Activated CD4-positive, alpha-beta T cell treated with anti-CD3 and anti-CD28 coated beads, Interleukin-2, amount 50 U/mL, for 1 hour (primary cell): ENCODE measurements at places on chromosomes 1 and 21.
A peak's percentile ranks its signal among the peaks of the same experiment; 100 is the strongest.

GRCh38 chr1:82901561-82901960, 1097.4 kb downstream of the TTLL7 start:
- DNase-seq: no peak

GRCh38 chr1:6170742-6171201, 9.3 kb downstream of the CHD5 start:
- no peak for DNase-seq

DNA sequence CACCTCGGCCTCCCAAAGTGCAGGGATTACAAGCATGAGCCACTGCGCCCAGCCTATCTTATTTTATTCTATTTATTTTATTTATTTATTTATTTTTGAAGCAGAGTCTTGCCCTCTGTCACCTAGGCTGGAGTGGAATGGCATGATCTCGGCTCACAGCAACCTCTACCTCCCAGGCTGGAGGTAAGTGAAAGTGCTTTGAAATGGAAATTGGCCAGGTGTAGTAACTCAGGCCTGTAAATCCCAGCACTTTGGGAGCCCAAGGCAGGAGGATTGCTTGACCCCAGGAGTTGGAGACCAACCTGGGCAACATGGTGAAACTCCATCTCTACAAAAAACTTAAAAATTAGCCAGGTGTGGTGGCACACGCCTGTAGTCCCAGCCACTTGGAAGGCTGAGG, 5.1 kb upstream of the DSTYK start:
- DNase-seq: no peak

DNA sequence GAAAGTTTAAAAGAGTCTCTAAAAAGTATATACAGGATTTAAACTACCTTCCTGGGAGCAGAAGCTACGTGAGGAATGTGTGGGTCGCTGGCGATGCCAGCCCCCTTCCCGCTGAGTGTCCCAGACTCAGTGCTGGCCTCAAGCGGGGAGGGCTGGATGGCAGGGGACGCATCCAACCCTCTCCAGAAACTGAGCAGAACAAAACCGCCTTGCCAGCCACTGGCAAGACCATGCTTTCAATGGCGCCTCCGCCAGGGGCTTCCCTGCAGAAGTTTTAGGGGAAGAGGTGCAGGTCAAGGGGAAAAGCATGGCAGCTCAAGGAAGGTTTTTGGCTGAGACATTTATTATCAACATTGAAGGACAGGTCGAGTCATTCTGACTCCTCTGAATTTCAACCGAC, 26.1 kb downstream of the NADK start:
- no peak for DNase-seq

- peak; percentile 63 for DNase-seq
Observed at GRCh38 chr1:180954005-180954800, 41.5 kb downstream of the KIAA1614 start.

GRCh38 chr21:27164208-27165177, 197.6 kb upstream of the ADAMTS5 start:
- no peak for DNase-seq

DNA sequence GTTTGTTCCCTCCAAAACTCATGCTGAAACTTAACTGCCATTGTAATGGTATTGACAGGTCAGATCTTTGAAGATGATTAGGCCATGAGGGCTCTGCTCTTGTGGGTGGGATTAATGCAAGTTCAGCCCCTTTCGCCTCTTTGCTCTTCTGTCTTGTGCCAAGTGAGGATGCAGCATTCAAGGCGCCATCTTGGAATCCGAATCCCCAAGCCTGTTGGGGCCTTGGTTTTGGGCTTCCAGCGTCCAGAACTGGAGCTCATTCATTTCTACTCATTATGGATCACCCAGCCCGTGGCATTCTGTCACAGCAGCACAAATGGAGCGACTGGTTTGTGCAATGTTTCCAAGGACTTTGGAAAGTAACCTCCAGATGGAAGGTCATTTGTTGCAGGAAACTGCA, 5.6 kb downstream of the TTC34 start:
- DNase-seq: no peak

GRCh38 chr1:230303069-230303468, 123.1 kb downstream of the PGBD5 start:
- DNase-seq: no peak

GRCh38 chr1:1755426-1755825, 22.8 kb downstream of the NADK start:
- no peak for DNase-seq

DNA sequence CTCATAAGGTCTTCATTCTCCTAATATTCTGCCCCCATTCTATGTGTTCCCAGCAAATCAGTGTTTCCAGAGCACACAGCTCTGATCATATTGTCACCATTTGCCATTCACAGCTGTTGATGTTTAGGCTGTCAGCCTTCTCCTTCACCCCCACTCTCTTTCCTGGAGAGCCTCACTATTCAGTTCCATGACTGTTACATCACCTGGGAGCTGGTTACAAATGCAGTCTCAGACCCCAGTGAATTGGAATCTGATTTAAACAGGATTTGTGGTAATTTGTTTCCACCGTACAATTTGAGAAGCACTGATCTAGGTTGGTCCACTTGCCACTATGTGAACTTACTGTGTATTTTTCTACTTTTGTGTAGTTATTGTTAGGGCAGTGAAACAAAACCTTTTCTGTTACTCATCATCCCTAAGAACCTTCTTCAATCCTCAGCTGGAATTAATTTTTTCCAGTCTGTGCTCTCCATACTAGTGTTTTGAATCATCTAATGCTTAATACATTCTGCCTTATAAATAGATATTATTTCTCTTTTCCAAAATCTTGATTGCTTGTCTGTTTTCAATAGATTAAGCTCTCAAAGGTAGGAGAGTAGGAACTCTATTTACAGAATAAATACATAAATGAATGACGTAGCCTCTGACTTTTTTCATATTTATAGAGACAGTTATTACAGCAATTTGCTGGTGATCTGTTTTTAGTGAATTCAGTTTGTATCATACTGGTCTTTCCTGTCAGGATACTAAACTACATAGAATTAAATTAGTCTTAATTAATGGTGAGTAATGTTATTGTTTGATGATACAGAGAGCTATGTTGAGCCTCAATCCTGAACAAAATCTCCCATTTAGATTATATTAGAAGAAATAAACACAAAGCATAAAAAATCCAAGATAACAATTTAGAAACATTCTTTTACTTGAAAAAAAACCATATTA, 8.1 kb downstream of the SNX7 start:
- no peak for DNase-seq

DNA sequence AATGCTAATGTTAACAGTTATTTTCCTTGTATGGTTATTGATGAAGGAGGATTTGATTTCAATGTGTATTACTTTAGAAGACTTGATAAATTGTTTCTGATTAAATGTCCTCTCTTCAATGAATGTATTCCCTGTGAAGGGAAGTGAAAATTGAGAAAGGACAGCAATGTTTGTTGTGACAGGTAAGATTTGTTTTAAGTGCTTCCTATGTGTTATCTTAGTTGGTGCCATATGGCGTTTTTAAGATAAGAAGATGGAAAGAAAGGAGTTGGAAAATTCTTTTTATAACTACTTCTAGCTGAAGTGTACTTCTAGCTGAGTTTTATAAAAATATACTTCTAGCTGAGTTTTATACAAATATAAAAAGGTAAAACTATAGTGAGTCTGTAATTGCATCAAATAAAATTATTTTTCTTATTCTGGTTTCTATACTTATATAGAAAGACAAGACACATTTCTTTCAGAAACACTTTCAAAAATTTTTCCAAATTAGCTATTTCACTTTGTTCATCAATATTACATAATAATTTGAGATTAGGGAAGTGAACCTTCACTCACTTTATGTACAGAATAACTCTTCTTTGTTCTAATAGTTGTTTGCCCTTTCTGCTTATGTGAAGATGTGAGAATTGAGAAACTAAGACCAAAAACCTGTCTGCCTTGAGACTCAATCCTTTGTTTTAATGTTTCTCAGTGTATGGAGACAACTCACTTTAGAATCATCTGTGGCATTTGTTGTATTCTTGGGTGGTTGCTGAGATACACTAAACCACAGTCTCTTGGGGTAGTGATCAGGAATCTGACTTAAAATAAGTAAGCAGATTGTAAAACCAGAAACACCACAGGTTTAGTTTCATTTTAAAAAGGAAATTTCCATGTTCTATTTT, 382.9 kb upstream of the B3GALT2 start:
- no peak for DNase-seq

- no peak for DNase-seq
Observed at GRCh38 chr1:215555531-215555930, 11.6 kb upstream of the KCTD3 start.

- no peak for DNase-seq
Observed at GRCh38 chr21:33418691-33419090, 15.5 kb downstream of the IFNGR2 start.

DNA sequence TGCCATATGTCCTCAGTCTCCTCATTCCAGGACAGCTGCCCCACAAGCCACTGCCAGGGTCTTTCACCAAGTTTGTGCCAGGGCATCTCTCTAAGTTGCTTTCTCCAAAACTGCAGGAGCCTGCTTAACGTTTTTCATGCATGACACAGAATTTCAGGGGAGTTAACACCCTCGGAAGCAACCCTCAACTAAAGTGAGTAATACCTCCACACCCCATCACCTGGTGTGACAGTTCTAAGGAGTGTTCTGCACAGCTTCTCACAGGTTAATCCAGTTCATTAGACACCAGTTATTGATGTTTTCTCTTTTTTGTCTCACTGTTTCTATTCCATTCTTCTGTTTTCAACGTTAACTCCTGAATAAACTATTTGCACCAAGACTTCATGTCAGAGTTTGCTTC, 115.0 kb downstream of the BACH1 start:
- no peak for DNase-seq

- no peak for DNase-seq
Observed at GRCh38 chr1:236247286-236247685, 34.5 kb downstream of the ERO1B start.

DNA sequence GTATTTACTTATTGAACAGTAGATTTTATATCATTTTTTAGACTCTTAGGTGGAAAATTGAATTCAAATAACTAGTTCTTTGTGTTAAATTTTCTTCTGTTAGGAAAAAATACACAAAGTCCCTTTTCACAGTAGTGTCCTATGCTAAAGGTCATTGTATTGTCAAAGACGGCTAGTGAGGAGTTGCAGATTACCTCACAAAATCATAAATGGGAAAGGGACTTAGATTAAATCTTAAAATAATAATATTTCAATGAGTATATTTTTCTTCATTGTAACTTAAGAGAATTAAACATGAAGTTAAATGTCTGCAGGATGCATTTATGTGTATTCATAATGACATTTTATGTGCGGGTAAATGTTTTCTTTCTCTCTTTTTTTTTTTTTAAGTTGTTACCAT, 32.7 kb downstream of the LYPLAL1 start:
- DNase-seq: no peak

DNA sequence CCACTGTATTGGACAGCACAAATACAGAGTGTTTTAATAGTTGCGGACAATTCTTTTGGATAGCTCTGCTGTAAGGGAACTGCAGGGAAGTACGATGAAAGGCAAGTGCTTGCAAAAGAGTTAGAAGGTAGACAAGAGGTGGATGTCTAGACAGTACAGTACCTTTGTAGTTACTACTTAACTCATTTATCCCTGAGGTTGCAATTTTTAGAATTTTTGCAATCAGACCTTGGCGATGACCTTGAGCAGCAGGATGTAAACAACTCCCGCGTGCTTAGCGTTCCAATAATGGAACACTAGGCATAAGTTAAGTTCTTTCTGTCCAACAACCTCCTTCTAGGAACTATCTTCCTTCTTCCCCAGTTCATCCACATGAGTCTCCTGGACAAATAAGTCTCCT, 1.9 kb upstream of the SYT14 start:
- DNase-seq: no peak

- no peak for DNase-seq
Observed at GRCh38 chr1:194004146-194004545, 817.7 kb upstream of the B3GALT2 start.

- DNase-seq: no peak
Observed at GRCh38 chr1:28451011-28451410, 54.8 kb upstream of the RCC1 start.

- DNase-seq: no peak
Observed at GRCh38 chr1:17755120-17755519, at the start of gene ACTL8. ACTL8 (plus strand) TSS chr1:17755333; CDS start chr1:17823009, 67,676 bp downstream.

- DNase-seq: no peak
Observed at GRCh38 chr21:26840201-26840600, 5.0 kb downstream of the ADAMTS1 start.

GRCh38 chr1:80384083-80384830, 1377.7 kb upstream of the ADGRL4 start:
- DNase-seq: no peak

GRCh38 chr1:66302815-66303214, 231.1 kb upstream of the SGIP1 start:
- no peak for DNase-seq

GRCh38 chr1:158649052-158649451, 37.5 kb downstream of the SPTA1 start:
- no peak for DNase-seq

DNA sequence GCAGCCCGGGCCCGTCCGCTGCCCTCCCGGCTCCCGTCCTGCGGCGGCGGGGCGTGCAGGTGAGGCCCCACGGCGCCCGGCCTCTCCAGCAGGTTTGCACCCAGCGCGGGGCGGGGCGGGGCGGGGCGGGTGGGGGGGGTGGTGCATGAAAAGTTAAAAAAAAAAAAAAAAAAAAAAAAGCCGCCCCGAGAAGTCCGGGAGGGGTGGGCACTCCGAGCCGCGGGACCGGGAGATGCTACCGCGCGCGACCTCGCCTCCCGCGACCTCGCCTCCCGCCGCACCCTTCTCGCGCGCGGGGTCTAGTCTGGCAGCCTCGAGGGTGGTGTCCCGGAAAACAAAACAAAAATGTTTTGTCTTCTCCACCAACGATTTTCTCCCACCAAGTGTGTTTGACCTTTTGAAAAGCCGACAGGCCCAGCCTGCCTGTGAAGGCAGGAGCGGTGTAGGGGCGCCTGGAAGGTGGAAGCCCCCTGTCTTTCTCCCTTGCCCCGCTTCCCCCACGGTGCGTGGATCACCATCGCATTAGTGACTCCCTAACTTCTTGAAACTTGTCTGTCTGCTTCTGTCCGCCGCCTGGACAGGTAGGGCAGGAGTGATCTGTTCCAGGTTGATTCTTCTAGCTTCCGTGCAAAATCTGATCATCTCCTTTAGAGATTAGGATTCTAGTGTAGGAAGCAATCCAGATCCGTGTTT, 569 bp downstream of the RCAN3 start:
- no peak for DNase-seq

- DNase-seq: no peak
Observed at GRCh38 chr1:40416709-40417108, 33.6 kb upstream of the ZFP69B start.

DNA sequence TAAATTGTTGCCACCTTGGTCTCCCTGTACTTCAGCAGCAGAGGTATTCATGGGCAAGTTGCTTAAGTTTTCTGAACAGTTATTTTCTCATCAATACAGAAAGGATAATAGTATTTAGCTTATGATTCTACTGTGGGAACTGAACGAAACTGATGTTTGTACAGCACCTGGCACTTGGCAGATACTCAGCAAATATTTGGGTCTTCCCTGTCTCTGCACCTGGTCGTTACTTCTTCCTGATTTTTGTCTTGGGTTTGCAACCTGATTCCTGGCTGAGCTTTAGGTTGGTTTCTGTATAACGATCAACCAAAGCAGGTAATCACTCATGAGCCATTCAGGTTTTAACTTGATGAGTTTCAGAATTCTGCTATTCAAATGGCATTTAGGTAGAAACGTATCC, 490.6 kb downstream of the KIF26B start:
- DNase-seq: no peak

- no peak for DNase-seq
Observed at GRCh38 chr21:45535341-45536081, 6.7 kb downstream of the SLC19A1 start.

- DNase-seq: no peak
Observed at GRCh38 chr1:1079408-1080121, 5.5 kb upstream of the RNF223 start.

- DNase-seq: no peak
Observed at GRCh38 chr1:156108057-156108456, 6.5 kb upstream of the LMNA start.

- no peak for DNase-seq
Observed at GRCh38 chr21:16407403-16408240, 677.8 kb downstream of the USP25 start.
